ENCODE measurements at places on chromosomes 5 and 9.

GRCh38 chr5:68382640-68383039 lies 167.1 kb downstream of the PIK3R1 start:
- DNase-seq, result no peak

- DNase-seq, result peak; percentile 26
Measured at GRCh38 chr9:112097712-112098688, 77.1 kb downstream of the SUSD1 start.

DNA sequence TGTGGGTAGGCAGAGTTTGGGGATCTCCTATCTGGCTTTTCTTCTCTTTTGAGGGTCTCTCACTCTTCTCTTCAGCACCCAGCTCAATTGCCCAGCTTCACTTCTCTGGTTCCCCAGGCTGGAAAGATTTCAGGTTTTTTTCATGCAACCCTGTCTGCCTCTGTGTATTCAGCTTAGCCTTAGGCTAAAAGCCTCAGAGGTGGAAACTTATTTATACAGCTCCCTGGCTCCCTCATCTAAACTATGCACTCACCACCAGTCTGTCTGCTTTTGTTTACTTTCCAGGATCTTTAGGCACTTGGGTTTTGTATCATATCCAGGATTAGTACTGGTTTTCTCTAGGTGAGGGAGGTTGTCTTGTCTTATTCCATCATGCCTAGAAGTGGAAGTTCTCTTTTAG lies 540.2 kb upstream of the TRPC7 start:
- DNase-seq, result no peak

DNA sequence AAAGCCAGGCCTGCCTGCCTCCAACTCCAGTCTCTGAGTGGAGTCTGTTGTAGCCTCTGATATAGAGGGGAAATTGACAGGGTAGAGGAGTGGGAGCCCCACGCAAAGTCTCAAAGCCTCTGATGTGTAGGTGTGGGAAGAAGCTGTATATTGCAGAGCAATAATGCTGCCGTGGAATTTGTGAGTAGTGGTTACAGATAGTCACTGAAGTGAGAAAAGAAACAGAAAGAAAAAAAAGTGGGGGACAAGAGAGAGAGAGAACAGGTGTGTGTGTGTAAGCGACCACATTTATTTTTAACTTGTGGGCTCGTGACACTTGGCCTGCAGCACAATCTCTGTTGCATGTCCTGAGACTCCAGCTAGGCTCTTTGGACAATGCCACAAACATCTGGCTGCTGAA lies 227.8 kb downstream of the NSG2 start:
- DNase-seq, result no peak

DNA sequence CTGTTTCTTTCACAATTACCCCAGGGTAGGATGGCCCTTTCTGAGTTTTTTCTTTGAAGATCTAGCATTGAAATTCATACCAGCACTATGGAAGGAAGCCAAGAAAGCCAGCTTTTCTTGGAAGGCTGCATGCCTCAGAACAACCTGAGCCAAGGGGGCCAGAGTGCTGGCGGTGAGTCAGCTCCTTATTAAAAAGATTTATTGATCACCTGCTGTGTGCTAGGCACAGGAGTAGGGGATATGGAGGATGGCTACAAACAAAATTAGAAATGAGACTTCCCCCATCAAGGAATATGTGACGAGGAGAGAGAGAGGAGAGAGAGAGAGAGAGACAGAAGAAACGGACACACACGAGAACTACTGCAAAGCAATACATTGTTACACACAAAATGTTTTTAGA lies 184.6 kb upstream of the PUM3 start:
- no peak for DNase-seq

DNA sequence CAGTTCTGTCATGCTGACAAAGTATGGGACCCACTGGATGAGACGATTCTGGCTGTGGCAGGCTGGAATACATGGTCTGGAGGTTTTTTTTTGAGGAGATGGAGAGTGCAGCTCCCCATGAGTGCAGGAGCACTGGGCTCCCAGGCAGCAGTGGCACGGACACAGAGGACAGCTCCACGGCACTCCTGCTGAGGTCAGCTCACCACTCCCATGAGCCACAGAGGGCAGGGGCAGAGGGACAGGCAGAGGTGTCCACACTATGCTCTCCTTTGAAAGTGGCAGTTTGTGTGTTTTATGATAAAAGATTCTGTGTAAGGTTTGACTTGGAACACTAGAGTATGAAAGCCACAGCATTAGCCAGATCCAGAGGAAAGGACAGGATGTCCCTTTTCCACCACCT lies 114.4 kb downstream of the UBE2R2 start:
- no peak for DNase-seq

DNA sequence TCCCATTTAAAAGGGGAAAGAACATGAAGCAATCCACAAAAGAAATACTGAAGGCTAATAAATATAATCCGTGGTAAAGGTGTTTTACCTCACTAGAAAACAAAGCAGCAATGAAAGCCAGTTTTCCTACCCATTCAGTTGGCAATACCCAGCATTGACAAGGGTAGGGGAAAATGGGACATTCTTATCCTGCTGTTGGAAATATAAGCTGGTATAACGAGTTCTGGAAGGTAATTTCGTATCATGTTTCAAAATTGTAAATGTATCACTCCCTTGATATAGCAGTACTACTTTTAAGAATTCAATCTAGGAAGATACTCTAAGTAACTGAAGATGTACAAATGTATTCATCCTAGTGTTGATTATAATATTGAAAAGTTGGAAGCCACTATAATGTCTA lies 22.9 kb upstream of the RALGPS1 start:
- DNase-seq, result no peak

- DNase-seq, result no peak
Measured at GRCh38 chr9:81119591-81119990, 569.8 kb downstream of the TLE1 start.

DNA sequence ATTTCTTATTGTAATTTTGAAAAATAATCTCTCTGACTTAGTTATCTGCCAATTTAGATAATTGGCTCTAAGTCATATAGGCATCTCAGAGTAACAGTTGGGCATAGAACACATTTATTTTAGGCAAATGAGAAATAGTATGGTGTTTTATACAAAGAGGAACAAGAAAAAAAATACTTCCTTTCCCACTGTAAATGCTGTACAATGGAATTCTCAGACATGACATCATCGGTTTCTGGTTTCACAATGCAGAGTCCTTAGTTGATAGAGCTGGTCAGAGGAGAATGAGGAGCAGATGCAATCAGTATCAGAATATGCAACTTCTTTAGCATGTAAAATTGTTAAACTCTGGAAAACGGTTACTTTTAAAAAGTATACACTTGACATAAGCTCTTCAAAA lies 49.4 kb downstream of the PLK2 start:
- DNase-seq, result no peak

GRCh38 chr9:92963831-92964606 lies 16.7 kb downstream of the FGD3 start:
- peak; percentile 13 for DNase-seq

- DNase-seq, result no peak
Measured at GRCh38 chr5:29504411-29504810, 1689.1 kb upstream of the CDH6 start.

- no peak for DNase-seq
Measured at GRCh38 chr5:36613241-36613640, 6.8 kb downstream of the SLC1A3 start.

DNA sequence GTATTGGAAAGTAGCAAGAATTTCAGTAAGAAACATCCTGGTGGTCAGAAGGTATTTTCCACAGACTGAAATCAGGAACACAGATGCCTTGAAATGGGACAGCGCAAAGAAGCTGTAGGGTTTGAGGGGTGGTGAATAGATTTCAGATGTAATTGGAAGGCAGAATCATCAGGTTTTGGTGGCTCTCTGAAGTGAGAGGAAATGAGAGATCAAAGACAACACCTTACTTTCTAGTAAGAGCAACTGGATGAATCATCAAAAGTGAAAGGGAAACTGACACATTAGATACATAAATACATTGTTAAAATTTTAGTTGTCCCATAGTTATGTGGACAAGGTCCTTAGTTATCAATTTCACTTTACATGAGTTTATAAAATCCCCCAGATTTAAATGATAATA lies 188.2 kb upstream of the SLC27A6 start:
- DNase-seq, result no peak

DNA sequence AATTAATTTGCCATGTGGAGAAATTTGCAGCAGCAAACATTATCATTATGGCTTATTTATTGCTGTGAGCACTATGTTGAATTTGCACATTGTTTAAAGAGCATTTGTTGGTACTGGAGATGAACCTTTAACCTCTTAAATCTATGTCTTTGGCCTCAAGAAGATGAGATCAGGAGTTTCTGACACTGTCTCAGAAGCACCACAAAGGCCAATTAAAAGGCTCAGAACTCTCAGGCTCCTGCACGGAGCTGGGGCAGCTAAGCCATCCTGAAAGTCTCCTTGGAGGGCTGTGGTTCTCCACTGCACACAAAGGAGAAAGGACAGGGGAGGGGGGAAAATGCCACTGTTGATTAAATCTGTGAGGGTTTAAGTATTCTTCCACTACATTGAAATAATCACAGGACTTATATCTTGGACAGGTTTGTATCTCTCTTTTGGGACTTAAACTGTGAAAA lies 33.1 kb downstream of the ZNF366 start:
- no peak for DNase-seq

- DNase-seq, result no peak
Measured at GRCh38 chr5:105816961-105817360, 1853.8 kb downstream of the EFNA5 start.

GRCh38 chr9:37028420-37029031 lies 5.5 kb downstream of the PAX5 start:
- DNase-seq, result no peak

DNA sequence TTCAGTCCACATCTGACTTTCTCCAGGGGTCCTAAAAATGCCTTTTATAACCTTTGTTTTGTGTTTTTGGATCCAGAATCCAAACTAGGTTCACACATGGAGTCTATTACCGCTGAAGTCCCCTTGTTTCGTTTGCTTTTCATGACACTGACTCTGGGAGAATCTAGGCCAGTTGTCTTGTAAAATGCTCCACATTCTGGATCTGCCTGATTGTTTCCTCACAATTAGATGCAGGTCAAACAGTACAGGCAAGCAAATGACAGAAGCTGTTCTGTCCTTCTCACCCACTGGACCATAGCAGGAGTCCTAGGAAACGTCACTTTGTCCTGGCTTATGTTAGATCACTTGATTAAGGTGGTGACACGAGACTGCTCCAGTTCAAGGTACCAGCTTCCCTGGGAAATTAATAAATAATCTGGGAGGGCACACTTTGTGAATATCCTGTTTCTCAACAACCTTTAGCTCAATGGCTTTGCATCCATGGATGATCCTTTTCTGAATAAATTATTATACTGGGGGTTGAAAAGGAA lies 34.1 kb downstream of the FABP6 start:
- DNase-seq, result no peak

GRCh38 chr5:139263946-139264345 lies 29.6 kb upstream of the MATR3 start:
- DNase-seq, result no peak

DNA sequence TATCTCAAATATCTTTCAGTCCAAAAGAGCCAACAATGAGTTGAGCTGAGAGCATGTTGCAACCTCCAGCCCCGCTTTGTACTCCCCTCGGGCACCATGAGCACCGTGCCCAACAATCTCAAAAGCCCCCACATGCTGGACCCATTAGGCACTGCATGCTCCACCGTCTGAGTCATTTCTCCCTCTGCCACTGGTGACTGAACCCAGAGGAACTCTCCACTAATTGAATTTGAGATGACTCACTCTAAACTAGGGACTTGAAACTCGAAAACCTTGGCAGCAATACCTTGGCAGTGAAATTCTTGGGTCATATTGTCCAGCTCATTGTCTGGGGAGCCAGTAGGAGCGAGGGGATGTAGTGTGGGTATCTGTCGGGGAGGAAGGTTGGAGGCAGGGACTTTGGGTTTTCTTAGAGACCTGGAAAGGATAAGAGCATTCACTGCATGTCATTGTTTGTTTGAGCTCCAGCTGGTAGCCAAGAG lies 49.9 kb upstream of the SLIT3 start:
- DNase-seq, result no peak

GRCh38 chr9:109477258-109478050 lies 20.7 kb downstream of the PTPN3 start:
- DNase-seq, result no peak

GRCh38 chr9:87732756-87733155 lies 6.8 kb downstream of the CTSL start:
- DNase-seq, result no peak

DNA sequence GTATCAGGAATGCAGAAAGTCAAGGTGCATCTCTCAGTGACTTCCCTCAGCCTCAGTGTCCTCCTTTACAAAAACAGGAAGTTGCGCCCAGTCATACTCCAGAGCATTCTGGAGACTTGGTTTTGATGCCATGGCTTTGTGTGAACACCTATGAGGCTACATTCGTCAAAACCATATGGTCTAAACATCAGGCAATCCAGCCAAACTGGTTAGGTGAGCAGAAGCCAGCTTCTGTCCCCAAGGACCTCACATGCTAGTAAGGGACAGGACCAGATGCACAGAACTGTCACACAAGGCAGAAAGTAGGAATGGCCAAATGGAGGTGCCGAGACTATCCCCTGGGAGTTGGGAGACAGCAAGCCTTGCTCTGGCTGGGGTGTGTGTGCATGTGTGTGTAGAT lies 217.2 kb downstream of the MELK start:
- no peak for DNase-seq

GRCh38 chr9:116913536-116913935 lies 226.4 kb downstream of the TRIM32 start:
- DNase-seq, result no peak

DNA sequence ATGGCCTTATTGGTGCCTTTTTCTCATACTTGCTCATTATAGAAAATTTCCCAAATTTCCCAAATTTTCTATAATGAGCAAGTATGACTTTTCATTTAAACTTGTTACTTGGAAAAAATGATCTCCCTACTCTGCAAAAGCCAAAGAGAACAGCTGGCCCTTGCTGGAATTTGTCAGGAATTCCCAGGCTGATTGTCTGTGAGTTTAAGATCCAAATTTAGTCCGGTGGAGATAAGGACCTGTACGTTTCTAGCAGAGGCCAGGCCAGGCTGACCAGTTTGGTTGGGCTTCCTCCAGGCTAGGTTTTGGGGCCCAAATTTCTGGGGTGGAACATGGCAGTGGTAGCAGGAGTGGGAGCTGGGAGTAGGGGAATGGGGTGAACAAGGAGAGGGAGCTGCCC lies 51.9 kb downstream of the NEURL1B start:
- no peak for DNase-seq

DNA sequence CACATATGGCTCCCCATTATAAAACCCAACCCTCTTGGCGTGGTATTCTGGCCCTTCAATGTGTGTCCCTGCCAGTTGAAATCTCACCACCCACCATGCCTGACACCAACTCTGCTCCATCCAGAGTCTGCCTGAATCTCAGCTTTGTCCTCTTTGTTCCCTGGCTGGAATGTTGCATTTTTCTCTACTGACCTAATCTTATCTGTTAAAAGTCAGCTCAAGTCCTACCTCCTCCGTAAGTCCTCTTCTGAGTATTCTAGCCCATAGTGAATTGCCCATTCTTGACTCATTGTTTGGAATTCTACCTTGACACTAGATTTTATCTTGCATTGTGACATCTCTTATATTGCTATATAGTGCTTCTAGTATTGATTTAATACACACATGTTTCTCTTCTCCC lies 207.1 kb upstream of the VLDLR start:
- no peak for DNase-seq

GRCh38 chr9:86503314-86503713 lies 149.1 kb upstream of the TUT7 start:
- DNase-seq, result no peak
